Kidney glomerular epithelial cell (primary cell): ENCODE measurements at places on chromosomes 13 and 19.

GRCh38 chr13:105678072-105678471, 857.4 kb downstream of the EFNB2 start:
- no peak for DNase-seq

- DNase-seq: no peak
These were observed 28.1 kb downstream of the ZNF20 start for GRCh38 chr19:12111943-12112637.

GRCh38 chr13:37934339-37935191, 65.0 kb upstream of the TRPC4 start:
- no peak for DNase-seq

GRCh38 chr19:7676376-7676775, 514 bp upstream of the MCEMP1 start:
- no peak for DNase-seq

- peak; percentile 34 for DNase-seq
These were observed 1.4 kb upstream of the ICAM1 start for GRCh38 chr19:10269333-10270179.

DNA sequence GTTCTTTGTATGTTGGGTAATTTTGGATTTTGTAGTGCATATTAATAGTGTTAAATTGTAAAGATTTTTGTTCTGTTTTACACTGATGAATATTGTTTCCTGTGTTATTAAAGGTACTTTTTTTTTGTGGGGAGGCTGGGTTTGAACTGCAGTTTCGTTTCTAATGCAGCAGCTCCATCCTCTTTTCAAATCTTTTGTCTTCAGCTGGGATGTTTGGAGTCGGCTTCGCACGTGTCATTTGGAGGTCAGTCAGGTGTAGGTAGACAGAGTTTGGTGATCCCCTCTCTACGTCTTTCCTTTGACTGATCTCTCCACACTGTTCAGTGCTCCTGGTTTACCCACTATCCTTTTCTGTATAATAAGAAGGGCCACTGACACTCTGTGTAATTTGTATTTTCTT, 30.3 kb downstream of the TDRD3 start:
- DNase-seq: no peak
